Activated naive CD4-positive, alpha-beta T cell treated with anti-CD3 and anti-CD28 coated beads, Interleukin-2, amount 50 U/mL, for 72 hours (primary cell): ENCODE measurements at places on chromosomes 5 and 9. TPM values are rescaled to one million over a fixed set of nuclear protein-coding genes. Genes with fewer than 3 reads are reported as not detected.

Gene SPATA31C1
- total RNA-seq, result not detected

Gene FGFR4
- 0.75 TPM for total RNA-seq

- DNase-seq, result no peak
These were observed 325.6 kb downstream of the PRELID2 start for GRCh38 chr5:145509336-145510136.

GRCh38 chr9:135660407-135660806 is 2.7 kb upstream of the LCN9 start:
- no peak for DNase-seq

- DNase-seq, result no peak
These were observed 772.7 kb downstream of the PRELID2 start for GRCh38 chr5:145062280-145063062.

GRCh38 chr5:78808818-78809217 is 160.2 kb upstream of the LHFPL2 start:
- no peak for DNase-seq

- DNase-seq, result no peak
These were observed 125.0 kb downstream of the TRIO start for GRCh38 chr5:14267991-14268708.

- no peak for DNase-seq
These were observed 43.4 kb downstream of the DUSP1 start for GRCh38 chr5:172727551-172727950.
